ENCODE measurements at places on chromosomes 5 and 9. TPM values are rescaled to one million over a fixed set of nuclear protein-coding genes. Genes with fewer than 3 reads are reported as not detected.

SV2C gene
- total RNA-seq, result 17.8 TPM

GRCh38 chr5:133081703-133082102 lies 29.9 kb downstream of the HSPA4 start:
- peaks cover 2% of the 10 kb centered on the region for H3K4me1 ChIP-seq
- DNase-seq, result no peak
- no peak overlapping the region for H3K4me3 ChIP-seq
- H3K27me3 ChIP-seq, result peaks cover 3% of the 10 kb centered on the region

GRCh38 chr5:124884114-124884513 lies 137.7 kb upstream of the ZNF608 start:
- H3K27me3 ChIP-seq, result no peaks in the 10 kb centered on the region
- no peak overlapping the region for H3K27ac ChIP-seq
- H3K4me3 ChIP-seq, result no peak overlapping the region
- DNase-seq, result no peak
- H3K36me3 ChIP-seq, result no peaks in the 10 kb centered on the region

FYB1 gene
- total RNA-seq, result not detected

- DNase-seq, result no peak
- no peak overlapping the region for H3K4me3 ChIP-seq
- H3K27me3 ChIP-seq, result peaks cover 54% of the 10 kb centered on the region
- H3K4me1 ChIP-seq, result peaks cover 7% of the 10 kb centered on the region
These were observed 27.0 kb downstream of the CDKN2A start for GRCh38 chr9:21967169-21967568.

DNA sequence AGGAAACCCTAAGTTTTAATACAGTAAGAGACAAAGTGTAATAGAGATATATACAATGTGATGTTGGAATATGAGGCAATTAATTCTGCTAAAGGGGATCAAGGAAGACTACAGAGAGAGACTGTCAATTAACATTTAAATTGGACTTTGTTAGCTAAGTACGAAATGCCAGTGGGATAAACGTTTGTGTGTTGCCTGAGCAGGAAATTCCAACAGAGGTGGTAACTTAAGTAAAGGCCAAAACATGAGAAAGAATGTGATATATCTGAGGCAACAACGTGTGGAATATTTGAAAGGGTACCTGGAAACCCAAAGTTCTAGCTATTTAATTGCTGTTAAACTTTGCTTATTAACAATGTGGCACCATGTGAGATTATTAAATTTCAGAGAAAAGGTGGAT lies 1666.9 kb upstream of the WWC1 start:
- H3K4me1 ChIP-seq, result no peaks in the 10 kb centered on the region
- no peaks in the 10 kb centered on the region for H3K36me3 ChIP-seq
- H3K4me3 ChIP-seq, result no peak overlapping the region

ROR2 gene
- 51.1 TPM for total RNA-seq

DNA sequence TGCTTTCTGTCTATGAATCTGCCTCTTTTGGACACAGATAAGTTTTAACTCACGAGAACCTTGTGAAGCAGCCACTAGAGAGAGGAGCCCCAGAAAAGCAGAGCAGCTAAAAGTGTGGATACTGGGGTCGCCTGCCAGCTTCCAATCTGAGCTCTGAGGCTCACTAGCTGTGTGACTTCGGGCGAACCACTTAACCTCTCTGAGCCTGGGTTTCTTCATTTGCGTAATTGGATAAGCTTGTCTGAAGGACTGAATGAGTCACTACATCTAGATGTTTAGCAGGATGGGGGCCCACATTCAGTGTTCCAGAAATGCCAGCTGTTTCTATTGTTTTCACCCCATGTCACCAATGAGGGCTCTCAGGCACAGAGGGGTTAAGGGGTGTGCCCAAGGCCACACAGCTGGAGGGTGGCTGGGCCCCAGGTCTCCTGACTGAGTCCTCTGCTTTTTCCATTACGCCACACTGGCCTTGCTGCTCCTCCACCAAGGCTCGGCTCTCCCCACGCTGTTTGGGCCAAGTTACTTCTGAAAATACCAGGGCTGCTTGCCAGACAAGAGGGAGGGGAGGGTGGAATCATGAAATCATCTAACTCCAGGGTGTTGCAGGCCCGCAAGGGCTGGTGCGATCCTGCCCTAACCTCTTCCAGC lies 36.2 kb downstream of the SH3PXD2B start:
- H3K4me1 ChIP-seq, result peaks cover 62% of the 10 kb centered on the region
- H3K27me3 ChIP-seq, result peaks cover 14% of the 10 kb centered on the region
- peak overlapping the region; percentile 98 for H3K27ac ChIP-seq
- H3K36me3 ChIP-seq, result peaks cover 6% of the 10 kb centered on the region
- DNase-seq, result no peak
- no peak overlapping the region for H3K4me3 ChIP-seq

MYORG gene
- total RNA-seq, result 4.6 TPM

DNA sequence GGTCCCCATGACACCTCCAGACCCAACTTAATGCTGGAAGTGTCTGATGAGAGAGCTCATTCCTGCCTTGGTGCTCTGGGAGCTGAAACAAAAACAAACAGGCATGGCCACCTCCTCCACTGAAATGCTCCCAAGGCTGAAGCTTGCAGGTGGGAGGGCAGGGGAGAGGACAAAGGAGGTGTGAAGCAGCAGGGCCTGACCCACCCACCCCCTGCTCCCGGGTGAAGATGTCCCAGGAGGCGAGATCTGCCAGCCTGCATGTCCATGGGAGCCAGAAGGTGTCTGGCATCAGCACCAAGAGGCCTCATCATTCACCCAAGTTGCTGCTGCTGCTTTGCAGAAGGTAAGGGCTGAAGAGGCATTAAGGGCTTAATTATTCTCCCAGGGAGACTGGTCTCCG lies 4.2 kb upstream of the CCIN start:
- peaks cover 12% of the 10 kb centered on the region for H3K27me3 ChIP-seq
- DNase-seq, result no peak
- H3K27ac ChIP-seq, result peak overlapping the region; percentile 43
- H3K4me1 ChIP-seq, result peaks cover 15% of the 10 kb centered on the region

DNA sequence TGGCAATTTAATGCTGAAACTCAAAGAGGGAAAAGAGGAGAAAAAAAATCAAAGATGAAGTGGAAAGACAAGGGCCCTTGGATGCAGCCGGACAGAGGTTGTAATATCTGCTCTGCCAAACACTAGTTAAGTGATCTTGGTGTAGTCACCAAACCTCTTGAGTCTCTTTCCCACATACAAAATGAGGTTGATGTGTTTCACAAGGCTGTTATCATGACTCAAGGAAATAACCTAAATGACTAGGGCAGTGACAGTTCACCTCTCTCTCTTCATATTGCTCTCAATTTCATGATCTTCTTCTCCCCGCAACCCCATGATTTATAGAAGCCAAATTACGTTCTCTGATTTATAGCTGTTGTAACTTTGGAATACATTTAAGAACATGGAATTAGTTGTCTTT lies 44.9 kb downstream of the PIK3R1 start:
- DNase-seq, result no peak
- H3K4me3 ChIP-seq, result no peak overlapping the region
- peaks cover 40% of the 10 kb centered on the region for H3K4me1 ChIP-seq
- H3K36me3 ChIP-seq, result no peaks in the 10 kb centered on the region
- H3K27ac ChIP-seq, result no peak overlapping the region

- peak overlapping the region; percentile 50 for H3K27ac ChIP-seq
- H3K4me3 ChIP-seq, result peak overlapping the region; percentile 71
- DNase-seq, result peak; percentile 42
- peaks cover 22% of the 10 kb centered on the region for H3K4me1 ChIP-seq
- H3K36me3 ChIP-seq, result peaks cover 4% of the 10 kb centered on the region
These were observed 647 bp downstream of the PDE8B start for GRCh38 chr5:77210964-77211690.

- H3K4me3 ChIP-seq, result no peak overlapping the region
- H3K36me3 ChIP-seq, result no peaks in the 10 kb centered on the region
- H3K4me1 ChIP-seq, result peaks cover 19% of the 10 kb centered on the region
- H3K27me3 ChIP-seq, result no peaks in the 10 kb centered on the region
These were observed 138.4 kb upstream of the IER5L start for GRCh38 chr9:129316281-129317030.

TTC23L gene
- 1.2 TPM for total RNA-seq

GRCh38 chr5:85814596-85814995 lies 803.1 kb upstream of the COX7C start:
- no peak overlapping the region for H3K27ac ChIP-seq
- no peak overlapping the region for H3K4me3 ChIP-seq
- no peaks in the 10 kb centered on the region for H3K4me1 ChIP-seq
- H3K27me3 ChIP-seq, result no peaks in the 10 kb centered on the region
- H3K36me3 ChIP-seq, result no peaks in the 10 kb centered on the region
- DNase-seq, result no peak

GRCh38 chr5:157290156-157290980 lies 24.4 kb downstream of the CYFIP2 start:
- H3K36me3 ChIP-seq, result no peaks in the 10 kb centered on the region
- no peaks in the 10 kb centered on the region for H3K27me3 ChIP-seq
- no peak for DNase-seq
- no peak overlapping the region for H3K4me3 ChIP-seq

- H3K27ac ChIP-seq, result no peak overlapping the region
- no peak overlapping the region for H3K4me3 ChIP-seq
- no peak for DNase-seq
- no peaks in the 10 kb centered on the region for H3K36me3 ChIP-seq
- H3K4me1 ChIP-seq, result peaks cover 36% of the 10 kb centered on the region
These were observed 383.4 kb downstream of the ENC1 start for GRCh38 chr5:74257060-74257527.

- H3K27me3 ChIP-seq, result peaks cover 2% of the 10 kb centered on the region
- H3K4me1 ChIP-seq, result no peaks in the 10 kb centered on the region
- H3K4me3 ChIP-seq, result no peak overlapping the region
- H3K27ac ChIP-seq, result no peak overlapping the region
- no peaks in the 10 kb centered on the region for H3K36me3 ChIP-seq
- peak; percentile 27 for DNase-seq
These were observed 126.7 kb downstream of the SLC25A46 start for GRCh38 chr5:110865400-110866094.

GRCh38 chr5:11224436-11225187 lies 463.6 kb upstream of the DAP start:
- H3K36me3 ChIP-seq, result peaks cover under 1% of the 10 kb centered on the region
- H3K27me3 ChIP-seq, result no peaks in the 10 kb centered on the region
- H3K4me1 ChIP-seq, result no peaks in the 10 kb centered on the region

ANKRD34B gene
- not detected for total RNA-seq

SLC25A2 gene
- total RNA-seq, result 1.9 TPM

DNA sequence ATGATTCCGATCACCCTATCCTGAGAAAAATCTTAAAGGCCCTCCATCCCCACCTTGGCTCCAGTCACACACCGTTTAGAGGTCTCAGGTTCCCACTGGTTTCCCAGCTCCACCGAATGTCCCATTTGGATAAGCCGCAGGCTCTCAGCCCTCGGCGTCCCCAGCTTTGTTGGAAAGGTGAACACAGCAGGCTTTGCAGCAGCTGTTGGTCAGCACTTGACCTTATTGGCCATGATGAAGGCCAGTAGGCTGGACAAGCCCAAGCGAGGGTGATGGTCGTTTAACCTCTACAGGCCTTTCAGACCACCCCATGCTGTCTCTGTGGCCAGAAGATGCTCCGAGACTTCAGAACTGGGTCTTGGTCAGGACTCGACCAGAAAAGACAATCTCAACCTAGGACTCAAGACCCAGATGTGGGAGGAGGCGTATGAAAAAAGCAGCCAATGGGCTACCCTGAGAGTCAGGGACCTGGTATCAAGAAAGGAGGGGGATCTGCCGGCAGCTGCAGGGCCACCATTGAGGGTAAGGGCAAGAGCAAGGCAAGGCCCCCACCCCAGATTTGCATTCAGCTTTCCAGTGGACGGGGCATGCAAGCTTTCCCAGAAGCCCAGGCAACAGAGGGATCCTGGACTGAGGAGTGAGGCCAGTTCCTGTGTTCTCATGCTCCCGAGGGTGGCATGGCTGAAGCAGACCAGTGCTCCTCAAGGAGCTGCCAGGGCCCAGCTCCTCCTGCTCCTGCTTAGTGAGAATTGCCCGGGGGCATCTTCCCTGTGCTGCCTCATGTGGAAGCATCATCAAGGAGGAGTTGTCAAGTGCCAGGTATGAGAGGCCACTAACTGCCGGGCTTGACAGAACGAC lies 13.4 kb downstream of the UBE2QL1 start:
- no peaks in the 10 kb centered on the region for H3K36me3 ChIP-seq
- H3K4me1 ChIP-seq, result peaks cover 2% of the 10 kb centered on the region
- no peak overlapping the region for H3K27ac ChIP-seq
- H3K27me3 ChIP-seq, result peaks cover 5% of the 10 kb centered on the region

- no peak overlapping the region for H3K27ac ChIP-seq
- H3K4me3 ChIP-seq, result no peak overlapping the region
- DNase-seq, result no peak
- H3K27me3 ChIP-seq, result peaks cover 9% of the 10 kb centered on the region
- H3K4me1 ChIP-seq, result no peaks in the 10 kb centered on the region
These were observed 5.9 kb downstream of the KLF4 start for GRCh38 chr9:107483666-107484065.

PCDHGA11 gene
- total RNA-seq, result 12.5 TPM

- H3K27me3 ChIP-seq, result no peaks in the 10 kb centered on the region
- H3K4me1 ChIP-seq, result peaks cover 22% of the 10 kb centered on the region
- no peaks in the 10 kb centered on the region for H3K36me3 ChIP-seq
These were observed 503.6 kb downstream of the ELAVL2 start for GRCh38 chr9:23322392-23322791.

CTXN3 gene
- total RNA-seq, result not detected

HRH2 gene
- not detected for total RNA-seq

DNA sequence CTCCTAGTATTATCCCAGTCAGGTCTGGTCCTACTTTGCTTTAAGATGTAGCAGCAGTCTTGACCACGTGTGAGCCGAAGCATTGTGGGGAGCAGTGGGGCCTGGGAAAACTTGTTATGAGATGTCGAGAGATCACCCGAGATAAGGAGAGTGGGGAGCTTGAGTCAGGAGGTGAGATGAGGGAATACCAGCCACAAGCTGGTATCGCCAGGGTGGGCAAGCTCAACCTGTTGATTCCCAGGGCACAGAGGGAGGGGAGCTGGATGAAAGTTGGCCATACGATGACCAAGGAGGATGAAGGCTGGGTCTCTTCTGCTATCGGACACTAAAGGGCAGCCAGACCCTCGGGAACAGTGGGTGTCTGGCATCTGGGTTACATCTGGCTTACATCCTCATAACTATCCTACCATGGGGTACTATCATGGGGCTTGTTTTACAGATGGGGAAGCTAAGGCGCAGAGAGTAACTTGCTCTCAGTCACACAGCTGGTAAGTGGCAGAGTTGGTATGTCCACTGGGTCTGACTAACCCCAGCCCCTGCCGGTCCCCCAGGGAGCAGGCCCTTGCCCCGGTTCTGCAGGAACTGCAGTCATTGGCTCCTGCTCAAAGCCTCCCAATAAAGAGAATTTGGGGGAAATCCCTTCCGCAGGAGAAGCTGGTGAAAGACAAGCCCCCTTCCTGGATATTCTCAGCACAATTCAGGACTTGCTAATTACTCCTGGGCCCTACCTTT lies 13.4 kb upstream of the TIFAB start:
- DNase-seq, result no peak
- H3K36me3 ChIP-seq, result no peaks in the 10 kb centered on the region
- H3K4me3 ChIP-seq, result no peak overlapping the region
- peaks cover 25% of the 10 kb centered on the region for H3K4me1 ChIP-seq

All from glutamatergic neuron (in vitro differentiated cells).